ENCODE measurements at places on chromosomes 11 and 22.

- no peak for DNase-seq
These were observed 717.4 kb downstream of the DLG2 start for GRCh38 chr11:84909740-84910139.

DNA sequence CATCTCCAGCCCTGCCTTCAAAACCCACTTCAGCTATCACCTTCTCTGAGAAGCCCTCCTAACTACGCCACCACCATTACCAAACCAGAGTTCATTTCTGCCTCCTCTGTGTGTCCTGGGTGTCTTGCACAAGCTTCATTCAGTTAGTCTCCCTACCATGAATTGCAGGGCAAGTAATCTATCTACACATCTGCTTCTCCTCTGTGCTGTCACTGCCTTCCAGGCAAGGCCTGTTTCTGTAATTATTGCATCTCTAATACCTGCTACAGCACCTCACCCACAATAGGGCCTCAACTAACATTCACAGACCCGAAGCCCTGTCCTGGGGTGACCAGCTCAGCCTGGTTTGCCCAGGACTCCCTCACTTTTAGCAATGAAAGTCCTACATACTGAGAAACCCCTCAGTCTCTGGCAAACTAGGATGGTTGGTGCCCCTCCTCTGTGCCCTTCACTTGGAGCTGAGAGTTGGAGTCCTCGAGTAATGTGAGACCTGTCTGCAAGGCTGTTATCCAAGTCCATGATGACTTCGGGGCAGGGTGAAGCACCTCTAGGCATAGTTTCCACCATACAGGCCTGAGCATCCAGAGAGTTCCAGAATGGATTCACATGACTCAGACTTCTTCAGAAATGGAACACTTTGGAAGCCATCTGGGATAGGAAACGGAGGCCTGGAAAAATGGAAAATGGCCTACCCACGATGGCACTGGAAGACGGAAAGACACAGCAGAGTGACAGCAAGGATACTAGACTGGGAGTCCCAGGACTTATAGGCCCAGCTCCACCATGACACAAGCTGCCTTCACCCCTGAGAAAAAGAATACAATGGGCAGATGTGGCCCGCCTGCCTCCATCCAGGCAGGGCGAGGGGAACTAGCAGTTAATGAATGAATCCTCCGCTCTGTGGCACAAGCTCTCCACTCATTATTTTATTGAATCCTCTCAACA is 269.3 kb downstream of the BUD13 start:
- DNase-seq: no peak

- DNase-seq: no peak
These were observed 134.9 kb downstream of the MYO18B start for GRCh38 chr22:25876871-25877270.

- no peak for DNase-seq
These were observed 87.2 kb downstream of the FAT3 start for GRCh38 chr11:92311616-92312449.

- no peak for DNase-seq
These were observed at the start of gene TUB for GRCh38 chr11:8080674-8081590. Gene TUB, plus strand, starts transcription at chr11:8081211. Its CDS starts 300 bp downstream, at chr11:8081511.

- no peak for DNase-seq
These were observed 33.8 kb upstream of the NUP50 start for GRCh38 chr22:45129703-45130524.

GRCh38 chr11:31442086-31442485 is 67.3 kb downstream of the IMMP1L start:
- no peak for DNase-seq

DNA sequence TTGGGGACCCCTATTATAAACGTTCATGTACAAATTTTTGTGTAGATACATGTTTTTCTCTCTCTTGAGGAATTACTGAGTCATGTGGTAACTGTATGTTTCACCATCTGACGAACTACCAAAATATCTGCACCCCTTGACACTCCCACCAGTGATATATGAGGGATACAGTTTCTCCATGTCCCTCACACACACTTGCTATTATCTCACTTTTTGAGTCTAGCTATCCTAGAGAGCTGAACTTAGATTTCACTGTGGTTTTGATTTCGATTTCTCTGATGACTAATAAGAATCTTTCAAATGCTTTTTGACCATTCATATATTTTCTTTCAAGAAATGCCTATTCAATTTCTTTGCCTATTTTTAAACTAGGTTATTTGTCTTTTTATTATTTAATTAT is 200.2 kb downstream of the PGR start:
- DNase-seq: no peak

DNA sequence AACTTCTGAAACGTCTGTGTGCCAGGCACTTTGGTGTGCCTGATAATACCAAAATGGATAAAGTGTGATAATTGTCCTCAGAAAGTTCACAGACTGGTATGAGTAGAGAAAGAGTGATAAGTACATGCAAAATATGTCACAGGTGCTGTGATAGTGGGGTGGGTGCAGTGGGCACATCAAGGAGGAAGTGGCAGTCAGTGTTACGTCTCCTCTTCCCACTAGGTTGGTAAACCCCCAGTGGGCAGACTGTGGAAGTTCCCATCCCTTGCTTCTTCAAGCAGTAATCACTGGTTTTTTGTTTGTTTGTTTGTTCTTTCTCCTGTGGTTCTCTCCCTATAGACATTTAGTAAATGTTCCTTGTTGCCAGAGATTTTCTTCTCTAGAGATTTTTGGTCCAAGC is 5.4 kb downstream of the RNF121 start:
- no peak for DNase-seq

- peak; percentile 19 for DNase-seq
These were observed 3.3 kb downstream of the SYT7 start for GRCh38 chr11:61577383-61578118.

DNA sequence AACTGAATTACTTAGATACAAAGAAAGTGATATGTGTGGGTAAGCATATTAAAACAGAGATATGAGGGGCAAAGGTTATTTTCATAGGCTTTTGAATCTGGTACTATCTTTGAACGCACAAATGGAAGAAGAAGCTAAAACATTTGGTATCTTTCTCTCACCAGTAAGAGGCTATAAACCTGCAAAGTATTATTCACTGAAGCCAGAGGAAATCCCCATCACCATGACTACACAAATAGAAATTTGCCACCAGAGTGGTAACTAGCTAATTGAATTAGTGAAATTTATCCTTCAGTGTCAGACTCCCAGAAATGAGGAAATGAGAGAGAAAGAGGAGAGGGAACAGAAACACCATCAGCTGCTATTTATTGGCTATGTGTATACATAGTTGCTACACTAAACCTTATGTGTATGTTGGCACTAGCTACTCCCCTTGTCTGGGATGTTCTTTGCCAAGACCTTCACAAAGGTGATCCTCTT is 503.4 kb downstream of the DLG2 start:
- no peak for DNase-seq

DNA sequence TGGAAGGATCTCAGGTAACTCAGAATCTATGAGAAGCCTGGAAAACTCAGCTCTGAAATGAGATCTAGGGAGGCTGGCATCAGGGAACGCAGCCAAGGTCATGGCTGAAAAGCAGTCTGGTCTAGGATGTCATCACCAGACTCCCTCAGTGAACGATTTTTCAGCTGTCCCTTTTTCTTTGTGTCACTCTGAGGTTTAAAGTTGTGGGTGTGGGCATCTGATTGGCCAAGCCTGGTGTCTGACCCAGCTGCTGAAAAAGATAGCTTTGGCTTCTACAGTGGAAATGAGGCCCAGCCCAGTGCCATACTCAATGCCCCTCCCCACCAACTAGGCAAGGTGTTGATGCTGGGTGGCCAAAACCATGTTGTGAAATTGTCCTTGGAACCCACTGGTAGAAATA is 14.5 kb downstream of the RPS3 start:
- DNase-seq: no peak

- no peak for DNase-seq
These were observed 458.8 kb upstream of the CNTN5 start for GRCh38 chr11:98561877-98562395.

DNA sequence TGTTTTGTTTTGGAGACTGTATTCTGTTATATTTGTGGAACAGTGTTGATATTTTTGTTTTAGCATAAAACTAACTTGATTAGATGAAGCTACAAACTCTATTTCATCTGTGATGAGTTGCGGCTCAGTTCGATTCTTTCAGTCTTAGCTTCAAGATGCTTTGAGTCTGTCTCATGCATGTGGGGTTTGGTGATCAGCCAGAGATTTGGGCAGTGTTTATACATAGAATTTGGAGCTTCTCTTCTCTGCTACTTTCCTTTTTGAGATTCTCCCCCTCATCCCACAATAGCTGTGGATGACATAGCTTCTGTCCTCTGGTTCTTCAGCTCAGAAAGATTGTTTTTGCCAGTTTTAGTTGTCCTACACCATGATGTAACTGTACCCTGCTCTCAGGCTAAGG is 90.4 kb downstream of the ARHGAP20 start:
- DNase-seq: no peak

- DNase-seq: no peak
These were observed 710 bp downstream of the DERL3 start for GRCh38 chr22:23837911-23838680.

DNA sequence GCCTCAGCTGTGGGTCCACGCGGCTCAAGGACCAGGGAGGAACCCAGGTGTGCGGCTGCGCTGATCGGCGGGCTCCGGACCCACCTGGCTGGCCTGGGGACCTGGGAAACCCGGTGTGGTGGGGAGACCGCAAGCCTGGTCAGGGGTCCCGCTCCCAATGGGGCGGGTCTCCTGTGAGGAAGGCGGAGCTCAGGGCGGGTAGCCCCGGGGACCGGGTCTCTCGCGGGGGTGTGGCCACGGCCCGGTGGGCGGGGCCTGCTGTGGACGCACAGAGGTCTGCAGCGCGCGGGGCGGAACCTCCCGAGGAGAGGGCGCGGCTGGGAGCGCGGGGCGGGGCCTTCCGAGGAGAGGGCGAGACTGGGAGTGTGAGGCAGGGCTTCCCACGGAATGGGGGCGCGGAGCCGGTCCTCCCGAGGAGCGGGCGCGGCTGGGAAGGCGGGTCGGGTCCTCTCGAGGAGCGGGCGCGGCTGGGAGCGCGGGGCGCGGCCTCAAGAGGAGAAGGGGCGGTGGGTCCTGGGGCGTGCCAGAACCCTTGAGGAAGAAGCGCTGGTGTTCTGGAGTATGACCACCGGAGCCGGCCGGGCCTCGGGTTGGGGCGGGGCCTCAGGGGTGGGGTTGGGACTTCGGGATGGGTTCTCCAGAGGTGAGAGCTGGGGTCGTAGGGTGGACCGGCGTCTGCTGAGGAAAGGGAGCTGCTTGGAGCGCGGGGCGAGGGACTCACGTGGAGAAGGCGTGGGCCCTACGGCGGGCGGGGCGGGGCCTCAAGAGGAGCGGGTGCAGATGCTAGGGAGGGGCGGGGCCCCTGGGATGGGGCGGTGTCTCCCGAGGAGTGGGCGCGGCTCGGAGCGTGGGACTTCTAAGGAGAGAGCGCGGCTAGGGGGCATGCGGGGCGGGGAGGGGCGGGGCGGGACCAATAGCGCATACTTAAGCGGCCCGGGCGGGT is 20.8 kb downstream of the DGCR6L start:
- DNase-seq: peak; percentile 85

GRCh38 chr22:46036558-46037408 is 59.8 kb upstream of the WNT7B start:
- DNase-seq: peak; percentile 72

DNA sequence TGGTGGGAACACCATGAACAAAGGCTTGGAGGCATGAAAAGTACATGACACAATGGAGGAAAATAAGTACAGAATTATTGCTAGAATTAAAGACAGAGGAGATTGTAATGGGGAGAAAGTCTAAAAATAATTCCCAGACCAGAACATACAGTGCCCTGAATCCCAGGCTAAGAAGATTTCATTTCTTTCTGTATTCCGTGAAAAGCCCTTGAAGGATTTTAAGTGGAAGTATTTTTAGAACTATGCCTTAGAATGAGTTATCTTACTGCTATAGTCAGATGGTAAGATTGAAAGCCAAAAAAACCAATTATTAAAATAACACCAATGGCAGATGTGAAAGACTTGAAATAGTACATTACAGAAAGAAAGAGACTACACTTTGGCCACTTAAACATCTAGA is 36.1 kb upstream of the SLC5A12 start:
- no peak for DNase-seq

DNA sequence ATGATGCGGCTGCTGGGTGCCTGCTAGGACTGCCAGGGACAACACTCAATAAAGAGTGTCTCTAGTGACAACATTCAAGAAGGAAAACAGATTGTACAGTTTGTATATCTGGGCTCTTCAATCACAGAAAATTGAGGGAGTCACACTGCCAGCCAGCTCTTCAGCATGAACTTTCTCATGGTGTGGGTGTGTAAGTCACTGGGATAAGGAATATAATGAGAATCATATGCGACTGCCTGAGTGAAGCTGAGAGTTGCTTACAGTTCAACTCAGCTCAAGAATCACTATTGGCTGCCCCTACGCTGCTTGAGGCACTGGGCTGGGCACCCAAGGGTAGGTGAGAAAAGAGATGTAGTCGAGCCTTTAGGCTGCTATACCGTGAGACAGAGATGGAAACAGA is 328.1 kb upstream of the PITPNB start:
- DNase-seq: no peak

- peak; percentile 33 for DNase-seq
These were observed 5.0 kb downstream of the DGKZ start for GRCh38 chr11:46352063-46352841.

- DNase-seq: peak; percentile 81
These were observed 1.5 kb upstream of the KLHDC7B start for GRCh38 chr22:50544078-50544745.

DNA sequence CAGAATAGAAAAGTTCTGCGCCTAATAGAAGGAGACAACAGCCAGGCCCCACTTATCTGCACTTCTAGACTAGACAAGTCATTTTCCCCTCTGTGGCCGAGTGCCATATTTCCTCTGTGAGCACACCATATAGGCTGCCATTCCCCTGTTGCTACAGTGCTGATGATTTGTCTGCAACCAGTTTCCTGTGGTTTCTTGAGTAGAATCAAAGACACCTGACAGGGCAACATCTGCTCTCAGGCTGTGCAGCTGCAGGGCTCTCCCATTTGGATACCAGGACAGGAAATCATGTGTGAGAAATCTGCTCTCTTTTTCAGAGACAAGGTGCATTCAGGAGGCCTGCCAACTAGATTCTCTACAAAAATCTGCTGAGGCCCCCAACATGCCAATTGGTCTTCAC is 879.3 kb downstream of the DLG2 start:
- DNase-seq: no peak

GRCh38 chr11:86047275-86047991 is 21.5 kb downstream of the PICALM start:
- DNase-seq: no peak

DNA sequence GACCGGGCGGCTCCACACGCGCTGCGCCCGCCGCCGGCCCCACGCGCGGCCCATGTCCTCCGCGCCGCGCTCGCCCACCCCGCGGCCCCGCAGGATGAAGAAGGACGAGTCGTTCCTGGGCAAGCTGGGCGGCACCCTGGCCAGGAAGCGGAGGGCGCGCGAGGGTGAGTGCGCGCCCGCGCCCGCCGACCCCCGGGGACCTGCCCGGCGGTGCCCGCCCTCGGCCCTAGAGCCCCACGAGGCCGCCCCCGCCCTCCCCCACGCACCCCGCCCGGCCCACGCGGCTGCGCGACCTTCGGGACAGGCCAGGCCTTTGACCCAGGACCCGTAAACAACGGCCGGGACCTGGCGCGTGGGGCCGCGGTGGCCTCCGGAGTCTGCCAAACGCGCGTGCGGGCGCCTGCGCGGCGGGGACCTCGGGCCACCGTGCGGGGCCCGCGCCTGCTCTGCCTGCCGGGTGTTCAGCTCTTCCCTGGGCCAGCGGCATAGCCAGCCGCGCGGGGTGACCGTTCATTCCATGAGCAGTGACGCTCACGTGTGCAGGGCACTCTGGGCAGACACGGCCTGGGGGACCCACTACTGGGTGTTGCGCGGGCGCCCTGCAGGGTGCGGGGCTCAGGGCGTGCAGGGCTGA is at the start of gene PARVB:
Gene PARVB, plus strand, starts transcription at position 15 of the 634 bp plus-strand sequence. Its CDS starts 38 bp downstream, at position 53.
- peak; percentile 26 for DNase-seq

All from ACHN (cell line).